Mesenteric fat pad (tissue), 1 donor: ENCODE measurements at places on chromosomes 4 and X. TPM values are rescaled to one million over a fixed set of nuclear protein-coding genes. Genes with fewer than 3 reads are reported as not detected.

DNA sequence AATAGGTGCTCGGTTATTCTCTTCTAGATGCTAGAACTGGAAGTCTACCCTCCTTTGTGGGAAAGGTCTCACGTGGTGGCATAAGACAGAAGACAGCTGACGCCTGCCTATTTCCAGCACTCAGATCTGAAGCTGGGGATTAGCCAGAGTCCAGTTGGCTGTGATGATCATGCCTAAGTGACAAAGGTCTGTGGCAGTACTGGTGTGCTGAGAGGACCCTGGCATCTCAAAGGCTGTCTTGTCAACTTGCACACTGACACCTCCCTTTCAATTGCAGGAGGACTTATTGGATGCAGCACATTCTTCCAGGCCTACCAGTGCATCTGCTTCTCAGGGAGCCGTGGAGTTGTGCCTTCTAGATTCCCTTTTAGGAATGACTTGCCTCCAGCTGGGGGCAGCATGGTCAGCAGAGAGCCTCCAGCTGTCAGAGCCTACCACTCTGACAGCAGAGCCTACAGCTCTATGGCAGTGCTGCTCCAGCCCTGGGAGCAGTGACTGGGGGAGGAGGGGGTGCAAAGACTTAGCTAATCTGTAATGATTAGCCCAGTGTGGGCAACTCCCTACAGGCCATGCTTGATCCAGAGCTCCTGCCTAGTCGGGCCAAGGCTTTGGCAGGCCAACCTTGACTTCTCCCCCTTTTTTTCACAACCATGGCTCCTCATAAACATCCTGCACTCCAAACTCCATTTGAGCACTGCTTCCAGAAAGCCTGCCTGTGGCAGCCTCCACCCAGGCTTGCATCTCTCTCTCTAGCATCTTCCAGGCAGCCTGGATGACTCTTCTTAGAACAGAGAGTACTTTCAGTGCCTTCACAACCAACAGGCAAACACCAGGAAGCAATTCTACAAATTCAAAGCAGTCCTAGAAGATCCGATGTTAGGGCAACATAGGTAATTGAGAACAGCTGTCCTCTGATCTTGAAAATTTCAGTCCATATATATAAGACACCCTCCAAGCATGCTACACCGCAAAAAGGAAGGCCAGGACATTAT lies 13.8 kb upstream of the FGFBP2 start:
- no peak for DNase-seq

DNA sequence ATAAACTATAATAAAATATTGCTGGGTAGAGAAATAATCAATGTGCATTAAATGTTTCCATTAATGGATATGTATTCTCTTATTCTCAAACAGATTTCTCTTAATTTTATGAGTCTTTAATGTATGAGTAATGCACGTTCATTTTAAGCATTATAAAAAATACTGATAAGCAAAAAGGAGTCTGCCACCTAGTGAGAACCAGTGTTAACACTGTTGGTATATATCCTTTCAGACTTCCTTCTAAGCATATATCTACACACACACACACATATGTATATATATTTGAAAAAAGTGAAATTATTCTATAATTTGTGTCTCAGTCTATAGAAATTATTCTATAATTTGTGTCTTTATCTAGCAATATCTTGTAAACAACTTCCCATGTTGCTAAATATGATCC lies 49.9 kb upstream of the MTMR1 start:
- no peak for DNase-seq

- no peak for DNase-seq
Observed at GRCh38 chr4:153020457-153020856, 84.3 kb downstream of the FHDC1 start.

GRCh38 chr4:74408639-74409038 lies 36.3 kb upstream of the AREG start:
- no peak for DNase-seq

DNA sequence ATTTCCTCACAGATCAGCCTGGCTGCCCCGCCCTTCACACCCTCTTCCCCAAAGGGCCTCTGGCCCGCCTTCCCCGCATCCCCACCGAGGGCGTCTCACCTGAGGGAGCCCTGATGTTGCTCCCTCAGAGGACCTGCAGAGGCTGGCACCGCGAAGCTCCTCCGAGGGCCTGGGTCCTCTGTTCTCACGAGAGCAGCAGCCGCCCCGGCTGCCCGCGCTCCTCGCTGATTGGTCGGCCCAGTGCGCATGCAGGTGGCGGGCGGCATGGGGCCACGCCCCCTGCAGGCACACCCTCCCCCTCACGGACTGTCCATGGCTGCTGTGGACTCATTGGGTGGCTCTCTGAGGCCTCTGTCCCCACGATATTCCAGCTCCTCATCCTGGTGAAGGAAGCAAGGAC lies at the start of gene FAM9C:
FAM9C (minus strand) TSS at position 180 of the 400 bp plus-strand sequence. CDS start 831 bp downstream, outside the sequence.
- no peak for DNase-seq

DNA sequence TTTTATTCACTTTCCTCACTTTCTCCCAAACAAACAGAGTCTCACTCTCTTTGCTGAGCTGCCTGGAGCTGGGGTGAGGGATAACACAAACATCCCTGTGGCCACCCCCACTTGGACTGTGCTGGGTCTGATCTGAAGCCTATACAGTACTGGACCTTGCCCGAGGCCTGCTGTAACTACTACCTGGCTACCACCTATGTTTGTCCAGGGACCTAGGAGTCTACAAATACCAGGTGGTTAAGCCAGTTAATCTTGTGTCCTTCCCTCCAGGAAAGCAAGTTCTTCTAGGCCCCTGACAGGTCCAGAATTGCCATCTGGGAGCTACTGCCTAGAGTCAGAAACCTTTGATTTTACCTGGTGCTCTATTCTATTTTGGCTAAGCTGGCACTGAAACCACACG lies 87.3 kb downstream of the RTL3 start:
- no peak for DNase-seq

DNA sequence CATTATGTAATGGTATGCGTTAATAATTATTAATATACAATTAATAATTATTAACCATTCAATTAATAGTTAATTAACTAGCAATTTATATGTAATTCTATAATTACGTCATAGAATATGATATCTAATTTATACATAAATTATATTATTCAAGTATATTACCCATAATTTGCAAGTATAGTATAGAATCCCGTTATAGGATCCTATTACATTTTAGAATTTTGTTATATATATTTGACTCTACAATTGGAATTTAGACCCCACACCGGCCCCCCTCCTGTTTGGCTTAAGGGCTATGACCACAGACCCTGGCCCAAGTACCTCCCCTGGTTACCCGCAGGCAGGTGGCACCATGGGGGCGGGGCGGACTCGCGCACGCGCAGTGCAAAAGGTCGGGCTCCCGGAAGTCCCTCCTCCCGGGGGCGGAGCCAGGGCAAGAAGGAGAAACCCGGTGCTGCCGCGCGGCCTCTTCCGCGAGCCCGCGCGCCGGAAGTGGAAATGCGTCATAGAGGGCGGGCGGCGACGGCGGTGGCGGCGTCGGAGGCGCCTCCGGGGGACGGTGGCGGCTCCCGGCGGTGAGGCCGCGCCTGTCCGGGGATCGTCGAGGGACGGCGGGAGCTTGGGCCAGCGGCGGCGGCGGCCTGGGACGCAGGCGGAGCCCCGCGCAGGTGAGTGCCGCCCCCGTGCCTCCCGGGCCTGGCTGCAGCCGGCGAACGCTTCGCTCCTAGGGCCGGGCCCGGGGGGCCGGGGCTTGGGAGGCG lies at the start of gene AKAP17A:
AKAP17A (plus strand) TSS at position 503 of the 761 bp plus-strand sequence. CDS start 1,859 bp downstream, outside the sequence.
- peak; percentile 98 for DNase-seq

DNA sequence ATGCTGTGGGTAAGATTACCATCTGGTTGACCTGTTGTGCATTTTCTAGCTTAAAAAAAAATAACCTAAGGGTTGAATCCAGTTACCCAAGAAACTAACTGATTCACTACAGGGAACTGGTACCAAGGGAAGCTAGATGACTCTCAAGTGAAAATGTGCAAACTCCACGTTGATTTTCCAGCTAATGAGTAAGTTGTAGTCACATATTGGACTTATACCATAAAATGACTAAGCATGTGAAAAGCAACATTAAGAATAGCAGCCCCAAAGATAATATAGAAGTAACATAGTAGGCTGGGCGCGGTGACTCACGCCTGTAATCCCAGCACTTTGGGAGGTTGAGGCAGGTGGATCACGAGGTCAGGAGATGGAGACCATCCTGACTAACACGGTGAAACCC lies 270.9 kb downstream of the SPRY1 start:
- DNase-seq = no peak

- no peak for DNase-seq
Observed at GRCh38 chr4:34939073-34939472, 1305.2 kb downstream of the ARAP2 start.

DNA sequence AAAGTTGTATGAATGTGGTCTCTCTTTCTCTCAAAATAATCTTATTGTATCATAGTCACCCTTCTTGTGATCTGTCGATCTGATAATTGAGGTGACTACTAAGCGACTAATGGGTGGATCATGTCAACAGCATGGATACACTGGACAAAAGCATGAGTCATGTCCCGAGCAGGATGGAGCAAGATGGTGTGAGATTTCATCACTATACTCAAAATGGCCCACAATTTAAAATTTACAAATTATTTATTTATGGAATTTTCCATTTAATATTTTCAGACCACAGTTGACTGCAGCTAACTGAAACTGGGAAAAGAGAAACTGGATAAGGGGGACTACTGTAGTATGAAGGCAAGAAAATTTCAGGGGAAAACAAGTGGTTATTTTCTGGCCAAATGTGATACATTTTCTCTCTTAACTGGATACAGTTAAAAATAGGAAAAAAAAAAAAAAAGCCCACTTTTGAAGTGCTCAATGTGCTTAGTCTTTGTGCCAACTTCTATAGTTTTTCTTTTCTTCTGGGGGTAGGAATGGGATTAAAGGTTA lies 25.3 kb downstream of the FAM241A start:
- DNase-seq = no peak

DNA sequence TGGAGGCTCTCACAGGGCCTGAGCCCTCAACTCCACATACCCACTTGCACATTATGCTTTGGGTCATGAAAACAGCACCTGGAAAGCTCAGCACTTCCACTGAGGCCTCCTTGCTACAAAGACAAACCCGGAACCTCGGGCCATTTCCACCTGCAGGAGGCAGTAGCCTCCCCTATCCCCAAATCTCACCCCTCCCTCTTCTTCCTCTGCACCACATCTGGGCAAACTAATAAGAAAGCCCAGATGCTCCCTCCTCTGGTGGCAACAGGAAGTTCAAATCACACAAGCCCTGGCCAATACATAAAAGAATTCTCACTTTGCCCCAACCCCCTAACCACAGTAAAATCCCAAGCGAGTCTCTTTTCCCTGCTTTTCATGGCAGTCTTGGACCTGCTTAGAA lies 136.4 kb downstream of the MAPK10 start:
- no peak for DNase-seq

DNA sequence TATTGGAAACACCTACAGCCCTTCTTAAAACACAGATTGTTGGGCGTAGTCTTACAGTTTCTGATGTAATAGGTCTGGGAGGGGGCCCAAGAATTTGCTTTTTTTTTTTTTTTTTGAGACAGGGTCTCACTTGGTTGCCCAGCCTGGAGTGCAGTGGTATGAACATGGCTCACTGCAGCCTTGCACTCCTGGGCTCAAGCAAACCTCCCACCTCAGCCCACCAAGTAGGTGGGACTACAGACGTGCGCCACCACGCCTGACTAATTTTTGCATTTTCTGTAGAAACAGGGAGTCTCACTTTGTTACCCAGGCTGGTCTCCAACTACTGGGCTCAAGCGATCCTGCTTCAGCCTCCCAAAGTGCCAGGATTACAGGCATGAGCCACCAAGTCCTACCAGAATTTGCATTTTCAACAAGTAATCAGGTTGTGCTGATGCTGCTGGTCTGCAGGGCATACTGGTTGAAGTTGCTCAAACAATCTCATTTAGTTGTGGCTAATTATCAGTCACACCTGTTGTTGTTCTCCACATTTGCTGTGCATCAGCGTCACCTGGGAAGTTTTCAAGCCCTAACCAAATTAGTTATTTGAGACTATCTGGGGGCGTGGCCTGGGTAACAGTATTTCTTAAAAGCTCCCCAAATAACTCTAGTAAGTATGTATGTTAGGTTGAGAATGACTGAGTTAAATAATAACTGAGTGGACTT lies 14.0 kb downstream of the TMEM154 start:
- DNase-seq = no peak

DNA sequence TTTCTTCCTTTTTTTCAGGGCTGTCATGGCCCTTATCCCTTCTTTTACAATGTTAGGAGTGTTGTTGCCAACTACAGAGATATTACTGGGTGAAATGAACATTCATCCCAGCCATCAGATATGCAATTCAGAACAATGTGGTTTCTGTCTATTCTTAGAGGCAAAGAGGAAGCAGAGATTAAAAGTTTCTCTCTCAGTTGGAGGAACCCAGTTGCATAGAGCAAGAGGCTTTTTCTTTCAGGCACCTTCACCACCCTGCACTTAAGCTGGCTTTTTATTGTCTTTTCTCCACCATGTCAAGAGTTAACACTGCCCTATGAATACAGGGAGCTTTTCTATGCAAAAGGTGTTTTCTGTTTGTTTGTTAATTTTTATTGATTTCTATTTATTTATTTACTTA lies 1559.6 kb upstream of the IGFBP7 start:
- DNase-seq = no peak

GRCh38 chrX:30787012-30787411 lies 102.0 kb downstream of the TAB3 start:
- DNase-seq = peak; percentile 76

- DNase-seq = no peak
Observed at GRCh38 chr4:121861426-121861825, 8.8 kb downstream of the BBS7 start.

- DNase-seq = no peak
Observed at GRCh38 chr4:56619160-56619559, 61.9 kb downstream of the HOPX start.

DNA sequence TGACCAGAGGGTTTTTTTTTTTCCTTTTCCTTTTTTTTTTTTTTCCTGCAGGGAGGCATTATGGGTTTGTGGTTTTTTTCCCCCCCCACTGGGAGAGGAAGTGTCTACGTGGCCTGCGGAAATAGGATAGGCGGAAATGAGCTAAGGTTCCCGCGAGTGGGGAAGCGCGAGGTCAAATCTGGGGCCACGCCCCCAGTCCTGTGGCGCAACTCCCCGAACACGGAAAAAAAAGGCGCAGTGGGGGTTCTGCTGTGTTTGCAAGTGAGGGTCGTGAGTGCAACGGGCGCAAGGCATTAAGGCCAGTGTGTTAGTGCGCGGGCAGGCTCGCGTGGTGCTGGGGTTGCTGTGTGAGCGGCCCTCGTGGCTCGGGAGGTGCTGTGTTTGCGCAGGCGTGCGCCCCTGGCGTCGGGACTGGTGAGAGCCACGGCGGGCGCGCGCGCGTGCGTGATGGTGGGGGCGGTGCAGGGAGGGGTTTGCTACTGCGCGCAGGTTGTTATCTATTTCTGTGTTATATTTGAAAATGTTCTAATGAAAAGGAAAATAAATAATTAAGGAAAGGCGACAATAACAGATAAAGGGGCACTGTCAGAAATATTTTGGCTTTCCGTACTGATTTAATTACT lies 685 bp upstream of the MORF4L2 start:
- DNase-seq = peak; percentile 93

MAGEA2B gene
- total RNA-seq = not detected

ZFYVE28 gene
- 12.9 TPM for total RNA-seq

PRPS2 gene
- 17.6 TPM for total RNA-seq

AREG gene
- total RNA-seq = 41.0 TPM

OPRPN gene
- not detected for total RNA-seq

CENPVL1 gene
- total RNA-seq = not detected

POF1B gene
- total RNA-seq = 0.32 TPM
